Stimulated activated CD8-positive, alpha-beta memory T cell treated with anti-CD3 and anti-CD28 coated beads, Interleukin-4, amount 100 ng/mL, for 1 hour (primary cell): ENCODE measurements at places on chromosomes 2 and 18.

- no peak for DNase-seq
Observed at GRCh38 chr2:239288951-239289511, 111.8 kb downstream of the HDAC4 start.

DNA sequence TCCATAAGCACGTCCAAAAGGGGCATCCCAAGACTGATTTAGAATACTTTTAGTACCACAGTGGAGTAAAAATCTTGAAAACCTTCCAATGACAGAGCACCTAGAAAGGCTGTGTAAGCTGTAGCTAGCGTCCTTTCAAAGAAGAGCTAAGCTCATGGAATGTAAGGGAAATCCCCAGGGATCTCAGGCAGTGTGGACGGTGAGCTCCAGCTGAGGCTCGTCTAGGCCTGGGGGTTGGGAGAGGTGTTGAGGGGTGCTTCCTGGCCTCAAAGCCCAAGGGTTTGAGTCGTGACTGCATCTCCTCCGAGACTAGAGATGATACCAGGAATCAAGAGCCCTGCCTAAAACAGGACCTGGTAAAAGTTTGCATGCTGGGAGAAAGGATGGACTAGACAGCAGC is 7.6 kb downstream of the CTIF start:
- no peak for DNase-seq

DNA sequence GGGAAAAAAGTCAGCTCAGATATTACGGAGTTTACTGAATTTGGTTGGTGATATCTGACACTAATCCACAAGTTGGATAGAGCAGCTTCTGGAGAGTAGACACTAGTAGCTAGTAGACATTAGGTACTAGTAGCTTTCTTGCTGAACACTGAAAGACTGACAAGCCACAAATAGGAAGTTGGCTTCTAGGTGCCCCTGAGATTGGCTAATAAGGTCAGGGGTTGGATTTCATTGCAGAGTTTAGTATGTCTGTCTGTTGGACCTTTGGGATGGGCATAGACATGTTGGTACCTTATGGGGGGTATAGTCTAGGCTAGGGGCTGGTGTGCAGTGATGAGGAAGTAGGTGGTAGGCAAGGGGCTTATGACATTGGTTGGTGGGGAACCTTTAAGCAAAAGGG is 164.9 kb upstream of the LRRTM1 start:
- DNase-seq = no peak

- DNase-seq = no peak
Observed at GRCh38 chr2:69979902-69980807, 18.7 kb upstream of the ASPRV1 start.

DNA sequence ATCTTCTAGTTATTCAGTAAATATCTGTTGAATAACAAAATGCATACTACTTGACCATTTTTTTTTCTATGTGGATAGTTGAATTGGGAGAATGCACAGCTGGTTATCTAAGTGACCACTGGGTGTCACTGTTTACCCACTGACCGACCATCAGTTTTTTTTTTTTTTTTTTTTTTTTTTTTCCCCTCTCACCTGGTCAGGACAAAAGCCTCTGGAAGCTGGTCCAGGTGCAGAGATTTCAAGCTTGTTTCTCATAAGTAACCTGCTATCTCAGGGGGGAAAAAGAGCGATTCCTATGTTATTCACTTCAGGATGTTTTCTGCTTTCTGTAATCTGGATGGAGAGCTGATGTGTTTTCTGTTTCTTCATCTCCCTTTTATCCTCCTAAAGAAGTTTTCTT is 256.0 kb downstream of the DCDC2C start:
- no peak for DNase-seq

DNA sequence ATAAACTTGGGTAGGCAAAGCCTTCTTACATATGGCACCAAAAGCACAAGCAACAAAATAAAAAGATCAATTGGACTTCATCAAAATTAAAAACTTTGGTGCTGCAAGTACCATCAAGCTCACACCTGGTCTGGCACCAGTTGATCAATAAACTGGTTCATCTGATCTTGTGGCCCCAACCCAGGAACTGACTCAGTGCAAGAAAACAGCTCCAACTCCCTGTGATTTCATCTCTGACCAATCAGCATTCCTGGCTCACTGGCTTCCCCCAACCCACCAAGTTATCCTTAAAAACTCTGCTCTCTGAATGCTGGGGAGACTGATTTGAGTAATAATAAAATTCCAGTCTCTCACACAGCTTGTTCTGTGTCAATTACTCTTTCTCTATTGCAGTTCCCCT is 8.4 kb downstream of the EPG5 start:
- DNase-seq = no peak

DNA sequence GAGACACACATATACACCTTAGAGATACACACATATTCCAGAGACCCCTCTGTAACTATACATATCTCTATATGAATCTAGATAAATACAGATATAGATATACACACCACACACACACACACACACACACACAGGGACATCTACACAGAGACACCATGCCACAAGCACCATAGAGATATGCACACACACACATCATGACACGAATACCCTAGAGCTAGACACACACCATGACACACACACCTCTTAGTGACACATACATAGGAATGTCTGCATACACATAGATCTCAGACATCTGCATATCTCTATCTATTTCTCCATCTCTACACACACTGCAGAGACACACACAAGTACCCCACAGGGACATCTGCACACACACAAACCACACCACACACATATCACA is 270.0 kb downstream of the CYRIA start:
- DNase-seq = no peak

DNA sequence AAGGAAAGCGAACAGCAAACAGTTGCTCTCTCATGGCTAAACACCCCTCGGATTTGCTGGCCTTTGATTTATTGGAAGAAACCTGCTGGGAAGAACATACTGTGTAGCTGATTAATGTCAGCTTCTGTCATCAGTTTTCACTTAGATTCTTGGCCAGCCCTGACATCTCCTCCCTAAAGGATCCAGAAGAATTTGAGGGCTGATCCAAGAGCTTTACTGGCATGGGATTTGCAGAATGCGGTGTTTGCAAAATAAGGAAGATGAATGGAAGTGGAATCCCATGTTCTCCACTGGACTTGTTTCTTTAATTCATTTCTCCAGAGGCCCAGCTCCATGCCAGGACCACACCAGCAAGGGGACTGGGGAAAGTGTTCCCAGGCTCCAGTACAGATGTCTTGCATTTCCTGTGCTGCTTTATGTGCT is 80.5 kb downstream of the RDH14 start:
- DNase-seq = no peak

DNA sequence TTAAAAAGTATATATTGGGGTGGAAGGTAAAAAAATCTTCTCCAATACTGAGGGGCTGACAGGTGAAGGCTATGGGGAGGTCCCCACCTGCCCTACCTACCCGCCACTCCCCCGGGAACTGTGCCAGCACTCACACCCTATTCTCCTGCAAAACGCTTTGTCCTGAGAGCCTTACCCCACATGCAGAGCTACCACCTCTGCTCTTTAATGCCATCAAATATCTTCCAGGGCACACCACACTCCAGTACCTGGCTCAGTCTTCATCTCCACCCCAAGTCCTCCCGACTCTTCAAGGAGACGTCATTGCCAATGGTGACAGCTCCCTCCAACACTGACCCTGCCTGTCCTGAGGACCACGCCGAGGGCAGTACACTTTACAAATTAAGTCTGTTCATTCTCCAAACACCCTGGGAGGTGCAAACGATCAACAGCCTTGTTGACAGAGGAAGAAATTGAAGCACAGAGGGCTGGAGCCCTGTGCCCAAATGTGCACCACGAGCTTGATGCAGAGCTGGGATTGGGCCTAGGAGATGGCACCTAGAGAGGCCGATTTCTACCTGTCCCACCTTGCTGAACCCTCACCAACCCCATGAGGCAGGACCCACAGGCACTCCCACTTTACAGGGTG is 6.0 kb upstream of the GPR55 start:
- no peak for DNase-seq

DNA sequence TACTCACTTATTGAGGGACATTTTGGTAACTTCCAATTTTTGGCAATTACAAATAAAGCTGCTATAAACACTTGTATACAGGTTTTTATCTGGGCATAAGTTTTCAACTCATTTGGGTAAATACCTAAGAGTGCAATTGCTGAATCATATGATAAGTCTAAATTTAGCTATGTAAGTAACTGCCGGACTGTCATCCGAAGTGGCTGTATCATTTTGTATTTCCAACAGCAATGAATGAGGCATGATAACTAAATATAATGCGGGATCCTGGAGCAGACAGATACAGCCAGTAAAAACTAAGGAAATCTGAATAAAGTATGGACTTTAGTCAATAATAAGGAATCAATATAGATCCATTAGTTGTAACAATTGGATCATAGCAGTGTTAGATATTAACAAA is 156.5 kb upstream of the RMP24 start:
- DNase-seq = no peak

DNA sequence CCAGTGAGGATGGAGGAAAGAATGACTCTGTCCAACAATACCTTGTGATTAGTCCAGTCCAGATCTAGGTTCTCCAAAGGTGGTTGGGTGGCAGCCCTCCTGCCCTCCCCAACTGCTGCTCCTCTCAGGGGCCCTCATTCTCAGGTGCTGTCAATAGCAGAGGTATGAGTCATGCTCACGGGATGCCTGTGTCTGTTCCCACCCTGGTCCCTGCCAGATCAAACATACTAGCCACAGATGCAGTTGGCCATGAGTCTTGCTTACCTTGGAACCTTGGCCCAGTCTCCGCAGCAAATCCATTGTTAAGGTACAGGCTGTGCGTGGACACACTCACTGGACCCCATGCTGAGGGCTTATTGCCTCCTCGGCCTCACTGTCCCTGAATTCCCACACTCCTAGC is 24.9 kb upstream of the RPIA start:
- DNase-seq = no peak
